ENCODE measurements at places on chromosomes 5 and 9. TPM values are rescaled to one million over a fixed set of nuclear protein-coding genes. Genes with fewer than 3 reads are reported as not detected.

DNA sequence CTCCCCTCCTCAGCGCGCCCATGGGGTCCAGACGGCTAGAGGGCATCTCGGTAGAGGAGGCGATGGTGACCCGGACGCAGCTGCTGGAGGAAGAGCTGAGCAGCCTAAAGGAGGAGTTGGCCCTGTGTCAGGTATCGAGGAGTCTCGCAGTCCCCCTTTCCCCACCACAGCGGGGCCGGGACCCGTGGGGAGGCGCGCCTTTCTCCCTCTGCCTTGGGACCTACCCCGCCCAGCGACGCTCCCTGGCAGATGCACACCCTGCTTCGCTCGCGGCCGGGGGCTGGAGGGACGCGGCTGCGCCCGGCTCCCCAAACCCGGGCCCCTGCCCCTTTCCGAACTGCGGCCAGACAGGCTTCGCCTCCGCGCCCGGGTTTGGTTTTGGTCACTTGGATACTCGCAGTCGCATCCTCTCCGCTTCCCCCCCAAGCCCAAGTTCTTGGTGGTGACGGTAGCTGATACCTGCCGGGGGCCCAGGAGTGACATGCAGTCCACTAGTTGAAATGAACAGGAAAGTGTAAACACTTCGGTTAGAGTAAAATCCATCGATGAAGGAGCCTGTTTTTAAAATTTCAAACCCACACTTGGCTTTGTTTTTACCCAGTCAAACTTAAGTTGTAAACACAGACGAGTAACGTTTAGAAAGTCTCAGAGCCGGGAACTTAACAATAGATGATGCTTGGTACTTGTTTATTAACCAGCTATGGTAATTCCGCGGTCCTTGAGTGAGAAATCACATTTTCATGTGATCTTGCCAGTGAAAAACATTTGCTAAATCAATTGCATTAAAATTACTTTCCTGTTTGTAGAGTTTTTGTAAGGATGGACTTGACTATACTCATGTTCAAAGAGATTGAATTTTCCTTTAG is 688 bp downstream of the CNTLN start:
- H3K27me3 ChIP-seq = no peaks in the 10 kb centered on the region
- DNase-seq = no peak
- no peaks in the 10 kb centered on the region for H3K4me1 ChIP-seq
- no peaks in the 10 kb centered on the region for H3K36me3 ChIP-seq
- no peak overlapping the region for H3K27ac ChIP-seq

HNRNPA0 gene
- 45.9 TPM for total RNA-seq

OR1N1 gene
- not detected for total RNA-seq

- H3K27ac ChIP-seq = no peak overlapping the region
- H3K27me3 ChIP-seq = peaks cover 15% of the 10 kb centered on the region
- DNase-seq = no peak
- H3K36me3 ChIP-seq = no peaks in the 10 kb centered on the region
- peaks cover 6% of the 10 kb centered on the region for H3K4me1 ChIP-seq
These were observed 5.3 kb downstream of the NTNG2 start for GRCh38 chr9:132167192-132167591.

C5 gene
- total RNA-seq = 1.1 TPM

- no peak overlapping the region for H3K27ac ChIP-seq
- no peaks in the 10 kb centered on the region for H3K36me3 ChIP-seq
- no peaks in the 10 kb centered on the region for H3K4me1 ChIP-seq
- no peak overlapping the region for H3K4me3 ChIP-seq
These were observed 86.9 kb downstream of the FRMD3 start for GRCh38 chr9:83451308-83451707.

- H3K27me3 ChIP-seq = no peaks in the 10 kb centered on the region
- H3K4me3 ChIP-seq = no peak overlapping the region
- no peaks in the 10 kb centered on the region for H3K36me3 ChIP-seq
- no peak overlapping the region for H3K27ac ChIP-seq
- no peaks in the 10 kb centered on the region for H3K4me1 ChIP-seq
These were observed 146.7 kb upstream of the EFNA5 start for GRCh38 chr5:107817436-107817835.

DNA sequence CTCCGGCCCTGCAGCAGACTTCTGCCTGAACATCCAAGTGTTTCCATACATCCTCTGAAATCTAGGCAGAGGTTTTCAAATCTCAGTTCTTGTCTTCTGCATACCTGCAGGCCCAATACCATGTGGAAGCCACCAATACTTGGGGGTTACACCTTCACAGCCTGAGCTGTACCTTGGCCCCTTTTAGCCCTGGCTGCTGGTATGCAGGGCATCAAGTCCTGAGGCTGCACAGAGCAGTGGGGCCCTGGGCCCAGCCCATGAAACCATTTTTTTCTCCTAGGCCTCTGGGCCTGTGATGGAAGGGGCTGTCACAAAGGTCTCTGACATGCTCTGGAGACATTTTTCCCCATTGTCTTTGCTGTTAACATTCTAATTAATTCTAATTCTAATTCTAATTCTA is 680.6 kb downstream of the ELAVL2 start:
- no peak overlapping the region for H3K27ac ChIP-seq
- DNase-seq = no peak
- H3K27me3 ChIP-seq = no peaks in the 10 kb centered on the region
- H3K4me3 ChIP-seq = no peak overlapping the region
- H3K4me1 ChIP-seq = no peaks in the 10 kb centered on the region

RGS14 gene
- 61.9 TPM for total RNA-seq

GRCh38 chr5:40389591-40389990 is 290.1 kb upstream of the PTGER4 start:
- H3K27ac ChIP-seq = no peak overlapping the region
- DNase-seq = no peak
- no peak overlapping the region for H3K4me3 ChIP-seq
- no peaks in the 10 kb centered on the region for H3K27me3 ChIP-seq
- H3K4me1 ChIP-seq = peaks cover 45% of the 10 kb centered on the region

GRCh38 chr9:93801581-93802284 is 153.4 kb downstream of the BARX1 start:
- no peaks in the 10 kb centered on the region for H3K4me1 ChIP-seq
- H3K27ac ChIP-seq = no peak overlapping the region
- H3K4me3 ChIP-seq = no peak overlapping the region
- no peak for DNase-seq
- no peaks in the 10 kb centered on the region for H3K27me3 ChIP-seq

FGD3 gene
- 56.5 TPM for total RNA-seq

DNA sequence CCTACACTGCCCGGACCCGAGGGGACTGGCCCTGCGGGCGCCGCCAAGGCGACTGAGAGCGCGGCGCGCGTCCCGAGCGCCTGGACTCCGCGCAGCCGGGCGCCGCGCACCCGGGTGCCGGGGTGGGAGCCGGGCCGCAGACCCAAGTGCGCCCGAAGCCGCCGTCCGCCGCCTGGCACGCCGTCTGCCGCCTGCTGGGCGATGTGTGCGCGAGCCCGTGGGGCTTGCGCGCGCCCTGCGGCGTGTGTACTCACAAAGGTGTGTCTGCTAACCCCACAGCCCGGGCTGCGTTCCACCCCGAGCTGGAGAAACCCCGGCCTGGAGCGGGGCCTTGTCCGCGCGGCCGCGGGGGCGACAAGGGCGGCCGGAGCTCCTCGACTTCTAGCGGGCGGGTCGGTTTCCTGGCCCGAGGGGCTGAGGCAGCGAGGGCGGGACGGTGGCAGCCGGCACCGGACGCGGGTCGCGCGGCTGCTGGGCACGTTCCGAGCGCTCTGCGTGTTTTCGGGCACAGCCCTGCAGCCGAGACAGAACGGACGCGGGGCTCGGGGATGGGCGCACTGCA is 1.1 kb upstream of the ZSWIM6 start:
- peak overlapping the region; percentile 79 for H3K4me3 ChIP-seq
- no peaks in the 10 kb centered on the region for H3K36me3 ChIP-seq
- peaks cover 21% of the 10 kb centered on the region for H3K4me1 ChIP-seq
- DNase-seq = peak; percentile 80
- H3K27me3 ChIP-seq = no peaks in the 10 kb centered on the region

GRCh38 chr5:65482736-65483545 is 1.2 kb upstream of the ADAMTS6 start:
- peak overlapping the region; percentile 75 for H3K4me3 ChIP-seq
- no peaks in the 10 kb centered on the region for H3K27me3 ChIP-seq
- H3K36me3 ChIP-seq = no peaks in the 10 kb centered on the region
- peak; percentile 26 for DNase-seq
- peak overlapping the region; percentile 56 for H3K27ac ChIP-seq

HRCT1 gene
- total RNA-seq = not detected

DNA sequence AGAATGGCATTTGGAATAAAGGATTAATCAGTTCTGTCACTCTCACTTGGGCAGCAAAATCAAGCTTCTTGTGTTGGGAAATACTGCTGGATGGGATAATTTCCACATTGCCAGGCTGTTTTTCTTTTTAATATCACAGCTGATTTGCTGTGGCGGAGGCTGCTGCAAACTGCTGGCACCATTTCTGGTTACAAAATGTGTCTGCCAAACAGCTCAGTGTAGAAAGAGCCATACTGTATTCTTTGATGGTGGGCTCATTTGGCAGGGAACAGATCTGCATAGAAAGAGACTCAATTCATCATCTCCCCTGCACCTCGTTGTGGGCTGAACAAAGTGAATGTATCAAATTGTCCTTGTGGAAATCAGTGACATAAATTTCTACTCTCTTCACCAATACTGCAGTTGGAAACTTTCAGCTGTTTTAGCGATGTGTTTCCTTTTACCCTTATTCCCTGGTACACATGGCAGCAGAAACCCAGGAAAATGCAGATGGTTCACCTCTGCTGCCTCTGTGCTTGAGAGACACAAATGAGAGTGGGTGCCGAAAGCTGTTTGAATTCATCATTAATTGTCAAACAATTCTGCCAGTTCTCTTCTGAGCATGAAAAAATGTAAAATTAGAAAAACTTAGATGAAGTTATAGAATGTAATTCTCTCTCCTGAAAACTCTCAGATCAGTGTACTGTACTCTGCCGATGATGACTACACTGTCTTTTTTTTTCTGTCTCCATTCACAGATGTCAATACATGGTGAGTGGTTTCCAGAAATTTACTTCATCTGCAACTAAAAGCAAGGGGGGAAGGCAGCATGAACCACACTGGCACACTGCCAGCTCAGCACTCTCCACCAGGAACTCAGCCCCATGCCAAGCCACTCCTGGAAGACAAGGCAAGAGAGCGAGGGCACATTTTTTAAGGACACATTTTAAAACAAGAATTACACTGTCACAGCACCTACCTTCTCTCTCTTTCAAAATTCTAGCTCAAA is 75.0 kb downstream of the HMHB1 start:
- no peaks in the 10 kb centered on the region for H3K36me3 ChIP-seq
- no peaks in the 10 kb centered on the region for H3K27me3 ChIP-seq
- no peak overlapping the region for H3K27ac ChIP-seq

DNA sequence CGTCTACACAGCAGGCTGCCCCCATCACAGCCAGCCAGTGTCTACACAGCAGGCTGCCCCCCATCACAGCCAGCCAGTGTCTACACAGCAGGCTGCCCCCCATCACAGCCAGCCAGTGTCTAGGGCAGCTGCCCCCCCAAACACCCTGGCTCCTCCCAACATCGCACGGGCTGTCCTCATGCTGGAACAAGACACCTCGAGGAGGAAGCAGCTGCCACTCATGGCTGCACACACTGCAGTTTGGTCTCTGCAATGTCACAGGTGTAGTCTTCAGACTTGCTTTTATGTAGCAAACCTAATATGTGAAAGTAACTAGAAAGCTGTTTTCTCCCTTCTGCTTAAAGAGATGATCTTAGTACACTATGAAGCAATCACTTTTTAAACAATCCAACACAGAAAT is 9.7 kb downstream of the LRRC14B start:
- H3K4me1 ChIP-seq = no peaks in the 10 kb centered on the region
- no peak overlapping the region for H3K27ac ChIP-seq
- no peak for DNase-seq
- H3K4me3 ChIP-seq = no peak overlapping the region
- H3K36me3 ChIP-seq = peaks cover 19% of the 10 kb centered on the region

GRCh38 chr9:93654351-93654961 is 78.1 kb downstream of the PHF2 start:
- DNase-seq = no peak
- no peaks in the 10 kb centered on the region for H3K27me3 ChIP-seq
- peaks cover 17% of the 10 kb centered on the region for H3K36me3 ChIP-seq

- H3K4me3 ChIP-seq = no peak overlapping the region
- H3K4me1 ChIP-seq = no peaks in the 10 kb centered on the region
- H3K27ac ChIP-seq = no peak overlapping the region
- H3K27me3 ChIP-seq = no peaks in the 10 kb centered on the region
These were observed 783.3 kb upstream of the SEMA6A start for GRCh38 chr5:117357886-117358285.

HRH2 gene
- 29.6 TPM for total RNA-seq

DNA sequence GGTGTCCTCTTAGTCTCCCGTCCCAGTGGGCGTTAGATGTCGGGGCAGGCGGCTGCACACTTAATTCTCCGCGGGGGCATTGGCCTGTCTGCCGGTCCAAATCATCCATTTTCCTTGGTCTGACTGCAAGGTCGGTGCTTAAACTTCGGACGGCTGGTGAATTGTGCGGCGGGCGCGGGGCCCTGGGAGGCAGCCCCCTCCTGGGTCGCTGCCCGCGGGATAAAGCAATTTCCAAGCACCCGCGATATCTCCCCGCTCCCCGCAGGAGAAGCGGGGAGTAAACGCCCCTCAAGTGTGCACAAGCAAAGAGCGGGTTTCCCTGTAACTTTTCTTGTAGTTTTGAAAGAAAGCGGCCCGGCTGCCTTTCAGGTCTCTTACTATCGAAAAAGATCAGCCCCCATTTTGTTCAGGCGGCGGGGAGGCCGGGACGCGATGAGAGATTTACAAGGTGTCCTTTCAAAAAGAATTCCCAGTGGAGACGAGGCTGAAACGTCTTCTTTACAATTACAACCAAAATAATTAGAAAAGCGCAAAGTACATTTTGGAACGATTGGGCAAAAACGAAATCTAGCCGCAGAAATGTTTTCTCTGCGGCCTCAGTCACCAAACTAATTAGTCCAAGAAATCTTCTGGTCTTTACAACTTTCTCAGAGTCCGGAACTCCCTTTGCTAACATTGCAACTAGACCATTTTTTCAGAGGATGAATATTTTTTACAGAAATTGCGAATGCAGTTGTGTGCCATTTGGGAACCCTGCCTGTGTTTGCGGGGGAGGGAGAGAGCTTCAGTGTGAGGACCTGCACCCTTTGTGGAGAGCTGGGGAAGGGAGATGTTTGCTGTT is 1.8 kb downstream of the IRX1 start:
- no peak overlapping the region for H3K27ac ChIP-seq
- H3K27me3 ChIP-seq = peaks cover 14% of the 10 kb centered on the region
- no peak overlapping the region for H3K4me3 ChIP-seq
- DNase-seq = no peak

SPATA31D4 gene
- total RNA-seq = not detected

DNA sequence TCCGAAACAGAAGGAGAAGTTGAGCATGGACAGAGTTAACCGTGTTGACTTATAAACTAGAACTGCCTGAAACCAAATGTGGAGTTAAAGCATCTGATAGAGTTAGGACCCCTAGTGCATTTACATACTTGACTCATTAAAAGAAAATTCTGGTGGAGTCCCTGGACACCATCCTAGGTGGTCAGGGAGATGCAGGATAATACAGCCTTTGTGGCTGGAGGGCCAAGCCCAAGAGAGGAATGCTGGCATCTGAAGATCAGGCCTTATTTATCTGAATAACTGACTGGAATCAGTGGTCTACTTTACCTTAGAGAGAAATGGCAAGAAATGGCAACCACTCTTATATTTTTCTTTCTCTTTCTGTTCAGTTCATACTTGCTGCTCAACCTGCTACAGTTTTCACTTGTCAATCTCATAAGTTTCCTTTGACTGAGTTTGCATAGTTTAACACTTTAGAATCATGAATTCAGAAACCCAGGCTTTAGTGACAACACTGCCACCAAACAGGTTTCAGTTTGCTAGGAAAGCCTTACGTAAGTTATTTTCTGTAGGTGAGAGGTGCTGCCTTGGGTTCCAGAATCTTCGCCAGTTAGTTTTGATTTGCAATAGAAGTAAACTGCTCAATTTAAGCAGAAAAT is 10.2 kb downstream of the CMYA5 start:
- no peaks in the 10 kb centered on the region for H3K4me1 ChIP-seq
- DNase-seq = no peak
- H3K27me3 ChIP-seq = no peaks in the 10 kb centered on the region
- no peaks in the 10 kb centered on the region for H3K36me3 ChIP-seq
- H3K27ac ChIP-seq = no peak overlapping the region

NUTM2F gene
- not detected for total RNA-seq
